ENCODE measurements at places on chromosomes 5 and 9.

DNA sequence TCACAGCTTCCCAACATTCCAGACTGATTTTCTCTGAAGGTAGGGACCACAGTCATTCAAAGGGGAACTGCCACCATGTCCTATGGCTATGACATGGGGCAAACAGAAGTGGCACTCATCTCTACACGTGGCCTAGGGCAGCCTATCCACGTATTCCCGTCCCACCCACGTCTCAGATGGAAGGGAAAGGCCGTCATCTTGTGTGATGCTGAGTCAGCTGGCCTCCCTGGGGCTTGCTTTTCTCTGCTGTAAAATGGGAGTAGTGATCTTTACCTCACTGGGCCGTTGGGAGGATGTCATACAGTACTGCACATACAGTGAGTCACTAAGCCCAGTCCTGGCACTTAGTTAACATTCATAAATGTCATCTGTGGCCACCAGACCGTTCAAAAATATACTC, 72.3 kb downstream of the RAPGEF1 start:
- DNase-seq = peak; percentile 82

GRCh38 chr5:94660506-94660905, 42.0 kb downstream of the SLF1 start:
- no peak for DNase-seq

DNA sequence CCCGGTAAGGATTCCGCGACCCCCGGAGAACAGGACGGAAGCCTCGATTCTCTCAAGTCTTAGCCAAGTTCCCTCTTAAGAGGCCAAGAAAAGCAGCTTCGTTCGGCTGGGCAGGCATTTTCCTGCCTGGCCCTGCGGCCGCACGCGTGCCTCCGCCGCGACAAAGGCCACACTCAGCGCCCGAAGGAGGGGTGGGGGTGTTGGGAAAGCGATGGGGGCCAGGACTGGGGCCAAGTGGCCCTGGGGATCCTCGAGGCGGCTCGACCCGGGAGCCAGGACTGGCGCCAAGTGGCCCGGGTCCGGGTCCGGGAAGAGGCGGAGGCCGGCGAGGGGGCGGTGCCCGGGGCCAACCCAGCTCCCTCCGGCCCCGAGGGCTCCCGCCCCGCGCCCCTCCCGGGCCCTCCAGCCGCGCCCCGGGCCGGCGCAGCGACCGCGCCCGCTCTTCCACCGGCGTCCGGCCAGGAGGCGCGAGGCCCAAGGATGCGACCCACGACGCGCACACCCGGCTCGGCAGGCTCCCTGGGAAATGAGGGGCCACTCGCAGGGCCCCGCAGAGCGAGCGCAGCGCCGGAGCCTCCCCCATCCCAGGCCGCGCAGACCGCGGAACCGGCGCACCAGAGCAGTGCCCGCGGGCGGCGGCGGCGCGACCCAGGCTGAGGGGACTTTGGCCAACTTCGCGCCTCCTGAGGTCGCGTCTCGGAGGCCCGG, 756 bp downstream of the VAV2 start:
- DNase-seq = no peak

DNA sequence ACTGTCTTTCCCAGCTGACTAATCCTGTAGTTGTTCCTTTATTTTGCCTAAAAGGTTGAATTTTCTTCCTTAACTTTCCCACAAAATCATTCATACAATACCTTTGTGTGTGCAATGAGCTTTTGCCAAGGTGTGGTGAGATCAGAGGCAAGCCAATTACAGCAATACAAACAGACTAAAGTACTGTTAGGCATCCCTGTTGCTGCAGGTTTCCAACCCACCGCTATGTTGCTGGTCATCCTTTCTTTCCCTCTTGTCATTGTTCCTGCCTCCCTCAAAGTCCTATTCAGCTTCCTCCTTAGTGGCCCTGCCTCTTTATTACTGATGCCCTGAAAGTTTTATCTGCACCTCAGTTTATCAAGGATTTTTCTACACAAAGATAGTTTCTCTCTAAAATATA, 22.1 kb downstream of the ITGA2 start:
- DNase-seq = no peak

GRCh38 chr9:105881654-105882349, 187.5 kb downstream of the TMEM38B start:
- DNase-seq = peak; percentile 79

- DNase-seq = peak; percentile 40
Observed at GRCh38 chr5:54309691-54310432, 511 bp downstream of the ARL15 start.

DNA sequence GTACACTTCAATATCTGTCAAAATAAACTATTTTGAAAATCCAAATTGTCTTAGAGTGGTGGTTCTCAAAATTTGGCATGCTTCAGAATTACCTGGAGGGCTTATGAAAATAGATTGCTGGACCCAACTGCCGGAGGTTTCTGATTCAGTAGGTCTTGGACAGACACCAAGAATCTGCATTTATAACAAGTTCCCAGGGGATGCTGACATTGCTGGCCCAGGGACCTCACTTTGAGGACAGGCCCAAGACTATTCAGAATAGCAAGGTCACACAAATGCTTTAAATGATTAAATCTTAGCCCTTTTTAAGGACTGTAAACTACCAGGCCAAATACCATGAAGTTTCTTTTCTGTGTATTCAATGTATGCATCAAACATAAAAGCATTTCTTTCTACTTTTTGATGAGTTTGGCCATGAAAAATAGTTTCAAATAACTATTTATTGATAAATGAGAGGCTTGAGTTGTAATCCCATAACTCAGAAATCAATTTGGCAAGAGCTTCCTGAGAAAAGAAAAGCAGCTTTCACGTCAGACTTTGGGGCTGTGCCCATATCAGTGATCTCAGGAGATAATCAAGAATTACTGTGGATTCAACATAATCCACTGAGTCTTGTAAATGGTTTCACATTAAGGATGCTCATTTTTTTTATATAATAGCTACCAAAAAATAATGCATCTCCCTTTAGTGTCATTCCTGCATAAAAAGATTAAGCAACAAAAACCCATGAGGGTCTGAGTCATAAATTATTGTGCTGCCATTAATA, 191.4 kb downstream of the FRMD3 start:
- no peak for DNase-seq

DNA sequence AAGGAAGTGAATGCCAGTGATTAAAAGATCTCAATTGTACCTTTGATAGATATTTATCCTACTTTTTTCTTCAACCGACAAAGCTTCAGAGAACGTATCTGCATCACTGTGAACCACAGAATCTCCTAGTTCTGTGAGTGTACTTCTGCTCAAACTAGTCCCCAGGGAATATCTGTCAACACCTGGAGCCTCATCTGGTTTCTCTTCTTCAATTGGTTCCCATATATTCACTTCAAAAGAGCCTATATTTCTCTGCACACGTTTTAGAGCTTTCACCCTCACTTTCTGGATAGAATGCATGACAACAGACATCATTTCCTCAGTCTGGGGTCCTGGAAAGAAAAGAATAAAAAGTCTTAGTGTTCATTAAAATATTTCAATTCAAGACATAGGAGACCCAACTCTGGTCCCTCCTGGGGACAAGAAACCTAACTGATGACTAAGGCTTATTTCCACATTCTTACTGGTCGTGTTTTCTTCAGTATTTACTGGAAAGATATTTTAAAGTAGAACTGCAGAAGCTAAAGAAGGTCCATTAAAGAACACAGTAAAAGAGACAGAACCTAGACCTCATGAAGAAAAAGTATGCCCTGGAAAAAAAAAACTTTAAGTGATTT, 64.3 kb downstream of the CPLANE1 start:
- no peak for DNase-seq

DNA sequence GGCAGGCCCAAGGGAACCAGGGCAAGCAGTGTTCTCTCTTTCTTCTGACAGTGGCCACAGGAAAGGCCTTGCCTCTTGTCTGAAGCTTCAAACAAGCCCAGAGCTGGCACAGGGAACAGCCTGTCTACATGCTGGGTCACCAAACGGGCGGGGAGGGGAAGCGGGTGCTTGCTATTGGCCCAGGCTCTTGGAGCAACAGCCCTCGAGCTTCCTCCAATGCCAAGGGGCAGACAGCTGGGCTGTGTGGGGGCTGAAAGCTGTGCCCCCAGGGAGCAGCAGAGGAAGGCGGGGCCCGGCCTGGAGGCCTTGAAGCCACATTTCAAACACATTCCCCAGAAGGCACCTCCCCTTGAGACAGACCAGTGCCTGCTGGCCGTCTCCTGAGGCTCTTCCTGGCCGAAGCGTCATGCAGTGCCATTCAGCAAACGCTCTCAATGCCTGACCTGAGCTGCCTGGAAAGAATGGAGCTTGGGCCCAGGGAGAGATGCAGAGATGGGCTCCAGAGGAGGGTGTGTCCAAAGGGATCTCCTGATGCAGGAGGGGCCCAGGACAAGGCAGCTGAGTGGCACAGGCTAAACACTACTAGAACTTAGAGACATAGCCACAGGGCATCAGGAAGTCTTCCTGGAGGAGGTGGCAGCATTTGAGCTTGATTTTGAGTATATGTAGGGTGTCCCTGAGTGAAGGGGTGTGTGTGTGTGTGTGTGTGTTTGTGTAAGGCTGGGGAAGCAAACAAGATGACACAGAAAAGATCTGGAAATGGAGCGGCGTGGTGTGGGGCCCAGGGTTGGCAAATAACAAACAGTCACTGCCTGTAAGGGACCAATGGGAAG, 2.5 kb downstream of the FIBCD1 start:
- no peak for DNase-seq

DNA sequence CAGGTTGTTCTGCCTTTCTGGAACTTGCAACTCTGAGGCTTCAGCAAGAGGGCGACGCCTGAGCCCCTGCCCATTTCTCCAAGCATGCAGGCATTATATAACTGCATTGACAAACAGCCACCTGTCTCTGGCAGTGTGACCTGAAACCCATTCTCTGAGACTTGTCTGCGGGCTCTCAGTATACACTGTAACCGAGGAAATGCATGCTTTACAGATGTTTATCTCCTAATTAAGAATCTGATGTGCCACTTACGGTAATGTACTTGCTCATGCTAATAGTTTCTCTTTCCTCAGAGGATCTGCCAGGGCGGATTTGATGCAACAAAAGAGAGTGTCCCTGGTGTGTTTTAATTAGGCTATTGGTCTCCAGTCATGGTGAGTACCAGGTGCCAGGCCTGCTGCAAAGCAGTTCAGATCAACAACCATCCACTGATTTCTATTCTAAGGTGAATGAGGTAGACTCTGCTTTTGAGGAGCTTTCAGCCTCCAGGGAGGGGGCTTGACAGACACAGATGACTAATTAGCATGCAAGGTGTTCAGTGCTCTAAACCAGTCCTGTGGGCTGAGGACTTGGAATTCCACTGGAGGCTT, 593.7 kb upstream of the KLF4 start:
- DNase-seq = no peak

GRCh38 chr9:82535432-82535998, 527.4 kb downstream of the RASEF start:
- DNase-seq = no peak

- no peak for DNase-seq
Observed at GRCh38 chr9:136805207-136805740, 2.5 kb upstream of the RABL6 start.

DNA sequence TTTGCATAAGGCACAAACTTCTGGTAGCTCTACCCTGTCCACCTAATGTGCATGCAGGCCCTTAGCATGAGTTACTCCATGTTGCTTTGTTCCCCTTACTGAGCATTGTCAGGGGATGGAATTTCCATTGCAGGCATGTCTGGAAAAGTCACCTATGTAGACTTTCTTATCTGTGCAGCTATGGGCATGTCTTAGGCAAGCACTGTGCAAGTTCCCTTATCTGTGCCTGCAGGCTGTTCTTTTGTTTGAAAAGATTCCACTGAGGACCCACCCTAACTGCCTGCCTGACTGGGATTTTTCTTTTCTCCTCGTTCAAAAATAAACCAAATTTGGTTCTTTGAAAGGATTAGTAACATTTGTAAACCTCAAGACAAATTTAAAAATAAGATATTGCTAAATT, 587.0 kb downstream of the CDH18 start:
- no peak for DNase-seq

- DNase-seq = no peak
Observed at GRCh38 chr5:1224631-1225030, 550 bp upstream of the SLC6A18 start.

DNA sequence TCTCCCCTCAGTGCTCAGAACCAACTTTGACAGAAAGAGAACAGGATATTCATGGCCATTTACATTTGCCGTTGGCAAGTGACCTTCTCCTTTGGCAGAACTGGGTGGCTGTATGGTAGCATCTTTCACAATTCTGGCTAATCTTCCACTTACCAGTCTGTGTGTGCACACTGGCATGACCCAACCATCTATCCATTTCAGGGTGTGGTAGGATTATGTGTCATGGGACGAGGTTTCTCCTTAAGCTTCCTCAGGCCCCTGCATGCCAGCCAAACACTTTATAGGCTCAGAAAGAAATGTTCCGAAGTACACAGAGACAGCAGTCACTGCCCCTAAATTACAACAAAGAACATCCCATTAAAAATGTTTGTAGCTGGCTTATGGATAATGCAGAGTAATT, 497.1 kb downstream of the NFIB start:
- DNase-seq = no peak

DNA sequence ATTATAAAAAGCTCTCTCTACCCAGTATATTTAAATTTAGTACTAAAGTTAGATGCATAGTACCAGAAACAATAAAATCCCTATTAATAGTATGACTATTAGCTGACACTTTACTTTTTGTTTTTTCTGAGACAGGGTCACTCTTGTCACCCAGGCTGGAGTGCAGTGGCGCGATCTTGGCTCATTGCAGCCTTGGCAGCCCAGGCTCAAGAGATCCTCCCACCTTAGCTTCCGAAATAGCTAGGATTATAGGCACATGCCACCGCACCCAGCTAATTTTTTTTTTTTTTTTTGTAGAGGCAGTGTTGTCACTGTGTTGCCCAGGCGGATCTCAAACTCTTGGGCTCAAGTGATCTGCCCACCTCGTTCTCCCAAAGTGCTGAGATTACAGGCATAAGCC, 8.0 kb downstream of the CCNG1 start:
- DNase-seq = no peak

DNA sequence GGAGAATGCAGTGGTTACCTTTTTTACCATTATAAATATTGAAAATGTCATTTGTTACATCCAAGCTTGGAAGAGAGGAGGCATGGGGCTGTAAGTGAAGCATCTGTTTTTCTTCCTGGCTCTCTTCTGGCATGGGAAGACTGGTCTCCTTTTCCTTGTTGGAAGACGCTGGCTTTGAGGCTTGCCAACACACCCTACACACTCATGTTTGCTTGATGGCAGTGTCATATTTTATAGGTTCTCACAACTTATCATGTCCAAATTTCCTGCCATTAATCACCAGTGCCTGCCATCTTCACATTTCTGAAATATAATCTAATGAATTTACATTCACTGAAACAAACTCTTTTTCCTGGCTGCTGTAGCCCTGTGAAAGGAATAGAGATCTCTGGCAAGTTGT, 252.9 kb downstream of the MAN2A1 start:
- DNase-seq = no peak

DNA sequence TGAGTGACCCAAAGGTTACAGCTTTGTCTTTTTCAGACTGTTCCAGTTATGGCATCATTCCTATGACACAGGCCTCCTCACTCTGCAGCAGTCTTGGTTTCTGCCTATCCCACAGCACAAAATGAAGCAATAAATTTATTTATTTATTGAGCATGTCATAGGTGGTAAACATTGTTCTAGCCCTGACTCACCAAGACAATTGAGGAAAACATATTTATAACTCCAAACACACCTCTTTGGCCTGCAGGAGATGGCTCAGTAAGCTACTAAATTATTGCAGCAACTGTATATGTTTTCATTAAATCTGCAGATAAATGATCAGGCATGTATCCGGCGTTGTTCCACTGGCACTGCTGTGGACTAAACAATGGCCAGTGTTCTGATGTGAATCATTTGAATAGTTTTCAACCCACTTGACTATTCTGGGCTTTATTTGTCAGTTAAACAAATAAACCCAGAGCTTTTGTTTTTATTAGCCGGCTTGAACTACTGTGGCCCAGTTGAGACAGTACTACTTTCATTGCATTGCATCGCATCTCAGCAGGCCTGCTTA, 83.2 kb downstream of the FOXD1 start:
- DNase-seq = no peak

Data from activated CD4-positive, alpha-beta T cell treated with anti-CD3 and anti-CD28 coated beads for 48 hours (primary cell).